ENCODE measurements at places on chromosomes 2 and 18.

DNA sequence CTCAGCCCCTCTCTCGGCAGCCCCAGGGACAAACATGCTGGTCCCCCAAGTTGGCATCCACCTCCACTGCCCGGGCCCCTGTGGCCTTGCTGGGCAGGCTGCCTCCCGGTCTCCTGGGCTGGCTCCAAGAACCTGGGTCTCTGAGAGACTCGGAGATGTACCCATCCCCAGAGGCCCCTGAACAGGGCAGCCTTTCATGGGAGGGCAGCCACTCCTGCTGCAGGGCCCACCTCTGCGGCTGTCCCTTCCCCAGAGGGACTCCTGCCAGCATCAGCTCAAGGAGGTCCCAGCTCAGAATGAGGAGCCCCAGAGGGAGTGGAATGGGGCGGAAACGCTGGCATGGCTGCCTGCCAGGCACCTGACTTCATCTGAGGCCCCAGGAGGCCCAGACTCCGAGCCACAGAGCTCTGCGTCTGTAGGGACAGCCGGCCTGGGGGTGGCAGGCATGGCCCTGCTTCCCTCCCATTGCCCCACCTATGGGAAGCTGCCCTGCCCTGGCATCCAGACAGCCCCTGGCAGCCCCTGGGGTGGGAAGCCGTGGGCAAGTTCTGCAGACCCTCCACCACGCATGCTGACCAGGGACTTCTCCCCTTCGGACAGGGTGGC lies 857 bp upstream of the CROCC2 start:
- no peak for DNase-seq

DNA sequence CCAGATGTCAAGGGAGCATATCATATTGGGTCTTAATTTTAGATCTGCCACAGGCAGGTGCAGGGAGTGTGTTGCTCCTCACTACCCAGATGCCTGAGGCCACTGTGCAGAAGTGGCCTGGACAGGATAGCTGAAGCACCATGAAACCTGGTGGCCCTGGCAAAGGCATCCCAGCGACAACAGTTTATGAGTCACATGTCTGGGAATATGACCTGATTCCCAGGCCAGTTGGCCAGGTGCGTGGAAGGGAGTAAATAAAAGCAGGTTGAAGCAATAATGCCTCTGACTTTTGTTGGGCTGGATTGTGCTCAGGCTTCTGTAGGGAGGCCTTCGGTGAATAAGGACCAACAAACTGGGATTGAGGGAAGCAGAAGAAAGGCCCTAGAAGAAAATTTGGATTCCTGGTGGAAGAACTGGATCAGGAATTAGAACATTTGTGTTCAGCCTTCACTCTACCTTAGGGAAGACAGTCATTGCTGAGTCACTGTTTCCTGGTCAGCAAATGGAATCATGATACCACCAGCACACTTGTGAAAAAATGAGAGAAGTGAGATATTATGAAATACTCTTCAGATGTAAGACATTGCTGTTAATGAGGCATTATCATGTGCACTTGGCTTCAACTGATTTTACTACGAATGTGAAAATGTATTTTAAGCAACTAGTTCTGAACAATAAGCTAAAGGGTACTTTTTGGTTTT lies 78.4 kb upstream of the ZNF516 start:
- peak; percentile 73 for DNase-seq

- DNase-seq: peak; percentile 45
These were observed 24.7 kb upstream of the NMUR1 start for GRCh38 chr2:231554748-231555545.

GRCh38 chr2:16035747-16036745 lies 95.7 kb downstream of the MYCN start:
- no peak for DNase-seq

DNA sequence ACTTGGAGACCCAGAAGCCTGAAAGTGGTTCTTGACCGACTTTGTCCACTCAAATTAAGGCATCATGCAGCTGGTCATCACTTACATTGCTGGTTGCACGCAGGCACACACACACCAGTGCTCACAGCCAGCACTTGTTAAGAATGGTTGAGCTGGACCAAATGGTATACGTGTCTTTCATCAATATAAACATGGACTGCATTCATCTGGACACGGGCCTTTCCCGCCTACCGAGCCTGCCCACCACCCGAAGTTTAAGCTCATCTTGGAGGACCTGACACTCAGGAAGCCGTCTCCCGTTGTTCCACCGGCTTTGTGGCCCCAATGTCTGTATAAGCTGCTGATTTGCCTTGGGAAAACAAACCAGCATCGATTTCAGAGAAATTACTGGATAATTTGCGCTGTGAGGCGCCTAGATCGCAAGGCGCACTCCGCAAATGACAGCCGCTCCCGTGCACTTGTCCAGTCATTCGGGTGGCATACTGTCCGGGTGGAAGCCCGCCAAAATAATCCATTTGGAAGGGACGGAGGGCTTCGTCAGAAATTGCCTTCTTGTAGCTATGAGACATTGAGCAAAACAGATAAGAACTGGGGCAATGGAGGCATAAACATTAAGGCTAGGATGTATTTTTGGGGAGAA lies 40.1 kb upstream of the AKAIN1 start:
- DNase-seq: peak; percentile 28

DNA sequence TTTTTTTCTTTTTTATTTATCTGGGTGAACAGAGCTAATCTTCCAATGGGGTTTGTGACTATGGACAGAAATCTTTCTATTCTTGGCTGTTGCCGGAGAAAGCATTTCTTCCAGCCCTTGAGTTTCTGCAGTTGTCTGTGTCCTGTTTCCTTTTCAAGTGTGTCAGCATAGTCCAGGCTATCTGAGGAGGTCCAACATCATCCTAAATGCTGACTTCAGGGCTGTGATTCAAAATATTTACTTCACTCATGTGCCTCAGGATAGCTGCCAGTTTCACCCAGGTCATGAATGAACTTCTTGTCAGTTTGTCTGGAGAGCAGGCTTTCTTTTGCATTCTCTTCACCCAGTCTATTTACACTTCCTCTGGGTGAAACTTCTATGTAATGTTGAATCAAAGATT lies 27.9 kb downstream of the ITGAV start:
- no peak for DNase-seq

- peak; percentile 61 for DNase-seq
These were observed 11.6 kb downstream of the VAPA start for GRCh38 chr18:9925369-9925768.

DNA sequence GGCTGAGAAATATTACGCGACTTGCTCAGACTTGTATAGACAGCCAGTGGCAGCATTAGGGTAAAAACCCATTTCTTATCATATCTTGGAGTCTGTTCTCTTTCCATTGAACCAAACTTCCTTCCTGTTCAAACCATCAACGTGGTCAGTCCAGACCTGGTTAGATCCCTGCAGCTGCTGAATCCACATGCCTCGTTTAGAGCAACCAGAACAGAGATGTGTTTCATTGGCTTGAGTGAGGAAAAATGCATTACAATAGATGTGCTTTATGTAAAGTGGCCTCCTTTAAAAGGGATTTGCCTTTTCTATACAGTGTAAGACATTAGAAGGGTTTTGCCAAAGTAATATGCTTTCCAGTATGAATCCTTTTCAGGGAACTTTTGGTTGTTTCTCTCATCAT lies 232.4 kb downstream of the MEIS1 start:
- no peak for DNase-seq

DNA sequence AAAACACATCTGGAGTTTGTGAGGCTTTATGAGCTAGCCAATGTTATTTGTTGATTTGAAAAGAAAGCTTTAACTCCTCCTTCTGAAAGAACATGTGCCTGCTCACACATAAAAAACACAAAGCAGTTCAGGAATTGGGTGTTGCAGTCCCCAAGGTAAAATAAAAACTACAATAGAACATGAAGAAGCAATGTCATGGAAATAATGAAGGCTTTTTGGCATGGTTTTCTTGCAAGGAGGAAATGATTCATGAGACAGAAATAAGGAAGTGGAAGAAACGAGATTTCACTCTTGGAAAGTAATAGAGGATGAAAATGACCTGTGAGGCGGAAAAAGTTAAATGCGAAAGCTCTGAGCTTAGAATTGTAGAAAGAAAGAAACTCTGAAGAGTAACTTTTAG lies 81.1 kb downstream of the TRIB2 start:
- DNase-seq: peak; percentile 88

DNA sequence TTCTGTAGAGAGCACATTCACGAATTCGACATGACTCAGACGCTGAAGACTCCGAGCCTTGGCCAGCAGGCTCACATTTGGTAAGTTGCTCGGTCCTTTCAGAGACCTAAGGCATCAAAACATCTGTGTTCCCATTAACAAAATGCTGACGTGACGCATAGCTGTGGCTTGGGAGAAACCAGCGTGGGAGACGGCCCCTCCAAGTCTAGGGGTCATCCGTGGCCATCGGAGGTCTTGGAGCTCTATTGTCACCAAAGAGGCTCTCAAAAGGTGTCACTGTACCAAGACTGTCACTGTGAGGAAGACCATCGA lies 14.9 kb downstream of the FBLN7 start:
- peak; percentile 19 for DNase-seq

DNA sequence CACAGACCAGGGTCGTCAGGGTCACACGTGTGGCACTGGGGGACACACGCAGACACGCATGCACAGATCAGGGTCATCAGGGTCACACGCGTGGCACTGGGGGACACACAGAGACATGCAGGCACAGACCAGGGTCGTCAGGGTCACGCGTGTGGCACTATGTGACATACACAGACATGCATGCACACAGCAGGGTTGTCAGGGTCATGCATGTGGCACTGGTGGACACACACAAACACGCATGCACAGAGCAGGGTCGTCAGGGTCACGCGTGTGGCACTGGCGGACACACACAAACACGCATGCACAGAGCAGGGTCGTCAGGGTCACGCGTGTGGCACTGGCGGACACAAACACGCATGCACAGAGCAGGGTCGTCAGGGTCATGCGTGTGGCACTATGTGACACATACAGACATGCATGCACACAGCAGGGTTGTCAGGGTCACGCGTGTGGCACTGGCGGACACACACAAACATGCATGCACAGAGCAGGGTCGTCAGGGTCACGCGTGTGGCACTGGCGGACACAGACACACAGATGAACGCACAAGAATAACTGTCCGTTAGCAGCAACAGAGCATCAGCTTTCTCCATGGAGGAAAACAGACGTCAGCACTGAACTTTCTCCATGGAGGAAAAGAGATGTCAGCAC lies 34.9 kb downstream of the HDAC4 start:
- no peak for DNase-seq
